ENCODE measurements at places on chromosomes 5 and 9. TPM values are rescaled to one million over a fixed set of nuclear protein-coding genes. Genes with fewer than 3 reads are reported as not detected.

C9orf50 gene
- total RNA-seq = not detected

- H3K27ac ChIP-seq = no peak overlapping the region
- H3K4me3 ChIP-seq = no peak overlapping the region
- H3K4me1 ChIP-seq = no peaks in the 10 kb centered on the region
Observed at GRCh38 chr5:27944471-27944870, 906.1 kb upstream of the CDH9 start.

DNA sequence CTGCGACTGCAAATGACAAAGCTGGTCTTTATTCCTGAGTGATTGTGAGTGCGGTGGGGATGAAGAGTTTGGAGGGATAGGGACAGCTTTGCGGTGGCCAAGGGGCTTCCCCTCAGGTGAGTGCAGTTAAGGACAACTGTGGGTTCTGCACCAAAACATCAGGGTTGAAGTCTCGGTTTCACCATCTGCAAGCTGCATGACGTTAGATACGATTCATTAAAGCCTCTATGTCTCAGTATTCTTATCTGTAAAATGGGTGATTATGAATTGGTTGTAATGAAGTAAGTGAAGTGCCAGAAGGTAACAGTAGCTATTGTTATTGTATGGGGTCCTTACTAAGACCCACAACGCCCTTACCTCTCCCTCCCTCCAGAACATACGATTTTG lies 226.8 kb upstream of the DAPK1 start:
- H3K27ac ChIP-seq = no peak overlapping the region
- no peaks in the 10 kb centered on the region for H3K36me3 ChIP-seq
- peaks cover 19% of the 10 kb centered on the region for H3K4me1 ChIP-seq
- H3K27me3 ChIP-seq = peaks cover 19% of the 10 kb centered on the region
- H3K4me3 ChIP-seq = no peak overlapping the region
- no peak for DNase-seq

ECM2 gene
- total RNA-seq = not detected

DNA sequence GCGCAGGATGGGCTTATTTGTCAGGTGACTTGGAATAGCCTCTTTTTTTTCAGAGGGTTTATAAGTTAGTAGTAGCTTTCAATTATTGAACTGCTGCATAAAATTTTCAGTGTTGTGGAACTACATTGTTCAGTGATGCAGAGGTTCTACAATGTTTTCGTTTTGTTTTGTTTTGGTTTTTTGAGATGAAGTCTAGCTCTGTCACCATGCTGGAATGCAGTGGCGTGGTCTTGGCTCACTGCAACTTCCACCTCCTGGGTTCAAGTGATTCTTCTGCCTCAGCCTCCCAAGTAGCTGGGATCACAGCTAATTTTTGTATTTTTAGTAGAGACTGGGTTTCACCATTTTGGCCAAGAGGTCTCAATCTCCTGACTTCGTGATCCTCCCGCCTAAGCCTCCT lies 22.0 kb downstream of the NUP188 start:
- no peaks in the 10 kb centered on the region for H3K27me3 ChIP-seq
- H3K4me1 ChIP-seq = no peaks in the 10 kb centered on the region
- H3K4me3 ChIP-seq = no peak overlapping the region
- peaks cover 48% of the 10 kb centered on the region for H3K36me3 ChIP-seq
- H3K27ac ChIP-seq = no peak overlapping the region

DNA sequence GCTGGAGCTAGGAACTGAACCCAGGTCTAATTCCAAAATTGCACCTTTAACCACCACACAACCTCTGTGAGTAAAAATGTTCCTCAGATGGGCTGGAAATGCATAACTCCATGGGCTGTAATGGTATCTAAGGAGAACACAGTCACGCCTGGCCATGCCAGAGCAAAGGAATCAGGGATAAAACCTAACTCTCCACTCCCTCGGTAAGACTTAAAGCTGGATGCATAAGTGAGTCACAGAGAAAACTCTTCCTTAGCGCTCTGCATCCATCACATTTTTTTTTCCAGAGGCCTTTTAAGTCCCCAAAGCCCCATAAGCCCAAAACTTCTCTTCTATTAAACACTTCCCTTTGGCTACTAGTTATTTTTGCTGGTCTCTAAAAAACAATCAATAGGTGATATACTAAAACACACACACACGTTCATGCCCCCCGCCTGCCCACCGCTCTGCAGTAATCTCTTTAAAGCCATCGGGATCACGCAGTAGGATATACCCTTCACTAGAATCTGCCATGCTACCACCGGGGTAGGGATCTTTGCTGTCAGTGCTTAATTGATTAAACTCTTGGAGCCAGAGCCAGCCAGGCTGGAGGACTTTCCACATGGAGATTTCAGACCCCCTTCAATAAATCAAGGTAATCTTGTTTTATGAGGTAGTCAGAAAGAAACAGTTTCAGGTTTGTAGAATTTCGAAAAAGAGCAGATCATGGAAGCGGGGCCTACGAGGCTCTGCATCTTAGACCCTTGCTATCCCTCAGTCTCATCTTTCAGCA lies 212.9 kb downstream of the MAPKAP1 start:
- H3K4me3 ChIP-seq = no peak overlapping the region
- H3K36me3 ChIP-seq = no peaks in the 10 kb centered on the region
- no peaks in the 10 kb centered on the region for H3K4me1 ChIP-seq
- H3K27ac ChIP-seq = no peak overlapping the region

SLC1A1 gene
- total RNA-seq = not detected

DNA sequence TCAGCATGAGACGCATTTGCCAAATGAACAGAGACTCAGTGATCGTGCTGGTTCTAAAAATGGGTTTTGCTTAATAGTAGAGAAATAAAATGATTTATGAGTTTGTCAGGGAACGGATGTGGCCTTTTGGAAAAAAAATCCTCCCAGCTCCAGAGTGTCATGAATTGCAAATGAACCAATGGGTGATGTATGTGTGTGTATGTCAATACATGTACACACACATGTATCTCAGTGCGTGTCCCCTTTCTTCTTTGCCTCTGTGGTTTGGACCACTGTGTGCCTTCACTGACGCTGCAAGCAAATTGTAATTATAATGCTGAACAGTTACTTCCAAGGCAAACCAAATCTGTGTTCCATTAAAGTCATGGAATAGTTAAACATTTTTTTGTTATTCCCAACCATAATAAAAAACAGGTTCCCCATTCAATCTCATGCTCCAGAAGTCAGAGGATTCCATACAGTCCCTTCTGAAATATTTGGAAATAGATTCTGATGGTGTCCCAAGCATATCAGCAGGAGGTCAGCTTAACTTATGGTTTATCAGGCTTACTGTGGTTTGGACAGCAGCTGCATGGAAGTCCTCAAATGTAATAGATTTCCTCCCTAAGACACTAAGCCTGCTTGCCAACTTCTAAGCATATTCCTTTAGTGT lies 630.5 kb downstream of the ACTL7B start:
- H3K27ac ChIP-seq = no peak overlapping the region
- H3K36me3 ChIP-seq = no peaks in the 10 kb centered on the region
- no peak for DNase-seq
- H3K27me3 ChIP-seq = no peaks in the 10 kb centered on the region

DNA sequence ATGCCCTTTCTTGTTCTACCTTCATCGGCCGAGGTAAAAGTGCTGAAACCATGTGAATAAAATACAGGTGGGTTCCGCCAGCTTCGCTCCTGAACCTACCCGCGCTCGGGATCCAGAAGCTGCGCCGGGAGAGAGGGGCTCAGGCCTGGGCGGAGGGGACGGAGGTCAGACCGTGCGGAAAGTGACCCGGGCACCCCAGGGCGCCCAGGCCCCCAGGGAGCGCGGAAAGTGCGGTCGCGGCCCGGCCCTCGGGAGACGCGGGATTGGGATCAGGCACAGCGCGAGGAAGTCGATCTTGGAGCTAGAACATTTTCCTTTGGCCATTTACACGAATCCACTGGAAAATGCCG lies 329 bp downstream of the SYK start:
- DNase-seq = no peak
- H3K36me3 ChIP-seq = no peaks in the 10 kb centered on the region
- no peak overlapping the region for H3K27ac ChIP-seq
- peak overlapping the region; percentile 51 for H3K4me3 ChIP-seq
- peaks cover 81% of the 10 kb centered on the region for H3K27me3 ChIP-seq

DNA sequence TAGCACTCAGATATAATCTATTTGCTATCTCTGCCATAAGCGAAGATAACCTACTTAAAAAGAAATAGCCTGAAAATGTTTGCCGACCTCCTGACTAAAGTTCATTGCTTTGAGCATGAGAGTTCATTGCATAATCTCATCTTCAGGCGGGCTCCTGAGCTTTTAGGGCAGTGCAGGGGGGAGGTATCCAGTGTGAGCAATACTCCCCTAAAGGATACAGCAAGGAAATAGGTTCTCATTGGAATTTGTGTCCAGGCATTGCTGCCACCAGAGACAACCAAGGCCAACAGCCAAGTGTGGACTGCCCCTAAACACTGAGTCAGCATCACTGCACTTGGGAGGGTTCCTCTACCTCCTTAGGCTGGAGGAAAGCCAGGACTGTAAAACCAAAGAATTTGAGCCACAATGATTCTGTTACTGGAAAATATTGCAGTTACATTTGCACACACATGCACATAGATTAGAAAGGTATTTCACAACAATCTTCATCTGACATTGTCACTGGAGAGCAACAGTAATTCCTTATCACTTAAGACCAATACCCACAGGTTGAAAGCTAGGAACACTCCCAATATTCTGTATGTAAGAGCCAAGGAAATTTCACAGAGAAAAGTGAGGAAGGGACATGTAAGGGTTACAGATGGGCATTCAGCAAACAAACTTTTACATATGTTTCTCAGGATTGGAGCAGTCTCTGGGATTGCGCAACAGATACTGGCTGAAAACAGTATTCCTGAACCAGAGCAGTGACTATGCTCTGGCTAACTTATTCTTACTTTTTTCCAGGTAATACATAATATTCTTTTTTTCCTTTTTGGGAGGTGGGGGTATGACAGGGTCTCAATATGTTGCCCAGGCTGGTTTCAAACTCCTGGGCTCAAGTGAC lies 98.6 kb upstream of the TLE1 start:
- no peaks in the 10 kb centered on the region for H3K4me1 ChIP-seq
- no peak for DNase-seq
- no peak overlapping the region for H3K4me3 ChIP-seq
- no peak overlapping the region for H3K27ac ChIP-seq
- no peaks in the 10 kb centered on the region for H3K27me3 ChIP-seq
- no peaks in the 10 kb centered on the region for H3K36me3 ChIP-seq

DNA sequence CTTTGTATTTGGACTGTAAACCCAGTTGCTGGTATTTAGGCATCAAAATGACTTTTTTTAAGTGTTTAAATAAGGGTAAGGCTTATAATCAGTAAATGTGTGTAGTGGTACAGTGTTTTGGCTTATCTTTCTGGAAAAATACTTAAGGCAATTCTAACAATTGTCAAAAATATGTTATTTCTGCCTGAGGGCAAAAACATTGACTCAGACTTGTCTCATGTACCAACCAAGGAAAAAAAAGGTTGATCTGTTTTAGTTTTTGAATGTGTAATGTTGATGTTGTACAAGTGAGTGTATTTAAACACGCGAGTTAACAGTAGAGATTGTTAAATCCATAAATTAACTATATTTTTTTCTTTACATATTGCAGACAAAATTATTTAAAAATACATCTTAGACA lies 277.8 kb upstream of the TYRP1 start:
- no peak for DNase-seq
- H3K27me3 ChIP-seq = no peaks in the 10 kb centered on the region
- H3K4me1 ChIP-seq = no peaks in the 10 kb centered on the region
- H3K4me3 ChIP-seq = no peak overlapping the region
- no peak overlapping the region for H3K27ac ChIP-seq

DNA sequence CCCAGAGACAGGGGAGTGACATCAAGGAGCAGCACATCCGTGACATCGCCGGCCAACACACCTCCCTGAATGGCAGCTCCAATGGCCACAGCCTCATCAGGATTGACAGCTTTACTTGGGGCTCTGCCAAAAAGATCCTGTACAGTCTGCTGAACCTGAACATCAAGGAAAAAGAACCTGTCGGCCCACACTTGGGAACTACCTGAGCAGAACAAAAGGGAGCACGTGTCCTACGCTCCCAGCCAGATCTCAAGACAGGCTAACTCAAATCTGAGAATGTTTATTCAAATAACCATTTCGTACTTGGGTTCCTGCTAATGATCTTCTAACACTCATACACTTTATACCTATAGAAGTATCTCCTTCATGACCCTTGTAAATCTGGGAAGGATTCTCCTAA lies 15.3 kb downstream of the HSPA9 start:
- no peak overlapping the region for H3K27ac ChIP-seq
- H3K27me3 ChIP-seq = no peaks in the 10 kb centered on the region
- H3K4me1 ChIP-seq = peaks cover 12% of the 10 kb centered on the region
- H3K36me3 ChIP-seq = peaks cover 72% of the 10 kb centered on the region
- H3K4me3 ChIP-seq = no peak overlapping the region

FOXD1 gene
- not detected for total RNA-seq

DNA sequence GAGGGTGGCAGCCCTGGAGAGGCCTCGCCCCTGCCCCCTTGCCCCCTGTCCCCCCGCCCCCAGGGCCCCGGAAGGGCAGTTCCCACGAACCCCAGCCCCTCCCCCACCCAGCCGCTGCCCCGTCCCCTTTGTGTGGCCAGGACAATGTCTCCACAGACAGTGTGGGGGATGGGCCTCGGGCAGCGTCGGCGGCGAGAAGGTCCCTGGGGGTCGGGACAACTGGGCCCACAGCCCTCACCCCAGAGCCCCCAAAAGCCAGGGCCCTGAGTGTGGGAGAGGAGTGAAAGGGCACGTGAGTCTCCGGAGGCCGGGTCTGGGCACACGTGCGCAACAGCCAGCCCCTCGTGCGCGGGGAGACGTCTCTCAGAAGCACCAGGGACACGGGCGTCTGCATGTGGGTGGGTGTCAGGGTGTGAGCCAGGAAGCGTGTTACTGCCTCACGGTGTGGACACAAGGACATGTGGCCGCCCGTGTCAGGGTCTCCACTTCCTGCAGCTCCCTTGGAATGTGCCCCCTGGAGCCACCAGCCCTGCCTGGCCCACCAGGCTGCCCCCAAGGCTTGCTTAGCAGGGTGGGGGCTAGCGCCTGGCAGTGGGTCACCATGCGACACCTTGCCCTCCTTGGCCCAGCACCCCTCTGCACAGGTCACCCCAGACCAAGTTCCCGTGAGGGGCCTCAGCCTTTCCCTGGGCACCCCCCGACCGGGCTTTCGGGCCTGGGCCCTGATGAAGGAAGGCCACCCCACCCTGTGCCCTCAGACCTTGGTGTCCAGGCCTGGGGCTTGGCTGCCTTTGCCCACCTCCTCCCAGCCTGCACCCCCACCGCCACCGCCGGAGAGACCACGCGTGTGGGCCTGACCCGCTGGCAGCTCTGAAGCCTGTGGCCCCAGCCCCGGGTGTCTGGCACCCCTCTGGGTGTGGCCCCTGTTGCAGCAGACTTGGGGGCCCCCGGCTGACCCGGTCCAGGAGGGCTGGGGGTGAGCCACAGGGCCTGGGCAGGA lies 12.8 kb upstream of the NRARP start:
- H3K36me3 ChIP-seq = no peaks in the 10 kb centered on the region
- peak; percentile 5 for DNase-seq
- H3K27ac ChIP-seq = no peak overlapping the region
- H3K4me1 ChIP-seq = no peaks in the 10 kb centered on the region

IL13 gene
- 2.5 TPM for total RNA-seq

ECSCR gene
- 0.45 TPM for total RNA-seq

- peaks cover 3% of the 10 kb centered on the region for H3K4me1 ChIP-seq
- no peak overlapping the region for H3K27ac ChIP-seq
- H3K36me3 ChIP-seq = peaks cover 11% of the 10 kb centered on the region
- DNase-seq = no peak
- H3K4me3 ChIP-seq = no peak overlapping the region
Observed at GRCh38 chr9:33868440-33868973, 51.5 kb downstream of the UBE2R2 start.

QRFP gene
- not detected for total RNA-seq

Measured in activated CD4-positive, alpha-beta T cell treated with anti-CD3 and anti-CD28 coated beads, Interleukin-2, amount 10 ng/mL, durations not matched to agents 7 days and 5 days (primary cell).